ENCODE measurements at places on chromosomes 7 and 10. TPM values are rescaled to one million over a fixed set of nuclear protein-coding genes. Genes with fewer than 3 reads are reported as not detected.

Gene PRPS1L1
- total RNA-seq, result not detected

Gene ENO4
- not detected for total RNA-seq

Gene SSMEM1
- not detected for total RNA-seq

Gene GBX1
- total RNA-seq, result not detected

Gene KLF14
- 0.15 TPM for total RNA-seq

Gene OR9A2
- not detected for total RNA-seq

Gene CALHM3
- total RNA-seq, result not detected

Measured in epithelial cell of umbilical artery (primary cell).